ENCODE measurements at places on chromosomes 6 and 20. TPM values are rescaled to one million over a fixed set of nuclear protein-coding genes. Genes with fewer than 3 reads are reported as not detected.

DNA sequence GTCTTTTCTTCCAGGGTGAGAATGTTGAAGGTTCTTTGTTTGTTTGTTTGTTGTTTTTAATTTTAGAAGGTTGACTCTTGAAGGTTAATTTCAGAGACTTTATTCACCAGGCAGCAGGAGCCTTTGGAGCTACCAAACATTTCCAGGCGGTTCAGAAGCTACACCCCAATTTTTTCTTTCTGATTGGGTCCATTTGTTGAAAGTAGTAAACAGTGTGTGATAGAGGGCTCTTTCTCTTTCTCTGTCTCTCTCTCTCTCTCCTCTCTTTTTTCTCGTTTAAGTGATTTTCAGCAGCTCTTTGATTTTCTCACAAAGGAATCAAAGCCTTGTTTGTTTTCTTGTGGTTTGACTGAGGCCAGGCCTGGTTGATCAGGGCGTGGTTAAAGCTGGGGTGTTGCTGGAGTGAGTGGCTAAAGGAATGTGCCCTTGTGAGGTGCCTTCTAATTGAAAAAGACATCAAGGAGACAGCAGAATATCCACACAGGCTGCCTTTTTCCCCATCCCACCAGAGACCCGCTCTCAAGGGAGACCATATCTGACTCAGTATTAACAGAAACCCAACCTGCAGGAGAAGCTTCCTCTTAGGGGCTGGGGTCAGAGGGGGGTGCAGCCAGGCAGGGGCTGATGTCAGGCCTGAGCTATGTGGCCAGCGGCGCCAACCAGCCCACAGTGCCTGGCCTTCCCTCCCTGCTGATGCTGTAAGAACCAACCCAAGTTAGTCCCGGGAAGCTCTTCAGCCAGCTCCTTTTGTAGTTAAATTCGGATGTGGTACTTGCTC is 40.4 kb upstream of the NAA20 start:
- peaks cover 7% of the 10 kb centered on the region for H3K4me1 ChIP-seq
- H3K27me3 ChIP-seq: no peaks in the 10 kb centered on the region
- H3K27ac ChIP-seq: no peak overlapping the region
- H3K4me3 ChIP-seq: no peak overlapping the region
- no peak for DNase-seq

MYH7B gene
- 0.24 TPM for polyA plus RNA-seq

PKIB gene
- 3.5 TPM for polyA plus RNA-seq

COL9A3 gene
- 2.0 TPM for polyA plus RNA-seq

- H3K36me3 ChIP-seq: peaks cover 2% of the 10 kb centered on the region
- no peak overlapping the region for H3K27ac ChIP-seq
- no peaks in the 10 kb centered on the region for H3K27me3 ChIP-seq
- peaks cover 4% of the 10 kb centered on the region for H3K4me1 ChIP-seq
- H3K4me3 ChIP-seq: no peak overlapping the region
Measured at GRCh38 chr20:32823078-32823477, 3.3 kb downstream of the MAPRE1 start.

- H3K27ac ChIP-seq: no peak overlapping the region
- H3K4me3 ChIP-seq: no peak overlapping the region
- DNase-seq: no peak
- no peaks in the 10 kb centered on the region for H3K36me3 ChIP-seq
Measured at GRCh38 chr6:21883595-21884328, 290.2 kb downstream of the SOX4 start.

SRMS gene
- not detected for polyA plus RNA-seq

- H3K4me1 ChIP-seq: no peaks in the 10 kb centered on the region
- H3K27me3 ChIP-seq: peaks cover 3% of the 10 kb centered on the region
- peak within 1 kb of the TSS; percentile 15 for H3K27ac ChIP-seq
Measured at GRCh38 chr6:24935366-24936152, at the start of gene RIPOR2. RIPOR2 (minus strand) TSS chr6:24935960; CDS start chr6:24935898, 62 bp downstream.

DNA sequence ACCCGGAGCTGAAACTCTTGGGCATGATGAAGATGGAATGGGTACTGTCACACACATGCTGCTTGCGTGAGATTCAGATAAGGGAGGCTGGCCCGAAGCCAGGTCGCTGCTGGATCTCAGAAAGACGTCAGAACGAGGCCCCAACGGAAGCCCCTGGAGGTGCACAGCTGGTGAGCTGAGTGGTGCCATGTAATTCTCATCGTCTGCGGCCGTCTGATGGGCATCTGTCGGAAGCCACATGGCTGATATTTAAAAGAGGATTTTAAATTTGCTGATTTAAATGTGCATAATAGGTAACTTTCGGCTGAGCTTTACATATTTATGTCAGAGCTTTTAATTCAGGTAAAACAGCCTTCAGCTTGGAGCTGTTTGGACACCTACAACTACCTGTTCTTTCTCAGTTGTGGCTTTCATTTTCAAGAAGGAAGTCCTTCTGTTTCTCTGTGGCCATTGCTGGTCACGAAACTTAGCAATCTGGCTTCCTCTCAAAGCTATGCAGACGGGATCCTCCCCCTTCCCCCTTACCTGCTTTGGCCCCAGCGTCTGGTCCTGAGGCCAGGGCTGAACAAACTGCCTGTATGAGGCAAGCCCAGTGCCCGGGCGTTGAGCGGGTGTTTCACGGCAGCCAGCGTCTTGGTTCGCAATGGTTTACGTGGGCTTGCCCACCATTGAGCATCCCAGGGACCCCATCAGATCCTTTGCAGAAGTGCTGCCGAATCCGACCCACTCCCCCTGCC is 9.2 kb downstream of the SLCO4A1 start:
- H3K4me1 ChIP-seq: peaks cover 7% of the 10 kb centered on the region
- peak overlapping the region; percentile 74 for H3K27ac ChIP-seq
- peak overlapping the region; percentile 32 for H3K4me3 ChIP-seq
- H3K27me3 ChIP-seq: no peaks in the 10 kb centered on the region
- H3K36me3 ChIP-seq: no peaks in the 10 kb centered on the region

DNA sequence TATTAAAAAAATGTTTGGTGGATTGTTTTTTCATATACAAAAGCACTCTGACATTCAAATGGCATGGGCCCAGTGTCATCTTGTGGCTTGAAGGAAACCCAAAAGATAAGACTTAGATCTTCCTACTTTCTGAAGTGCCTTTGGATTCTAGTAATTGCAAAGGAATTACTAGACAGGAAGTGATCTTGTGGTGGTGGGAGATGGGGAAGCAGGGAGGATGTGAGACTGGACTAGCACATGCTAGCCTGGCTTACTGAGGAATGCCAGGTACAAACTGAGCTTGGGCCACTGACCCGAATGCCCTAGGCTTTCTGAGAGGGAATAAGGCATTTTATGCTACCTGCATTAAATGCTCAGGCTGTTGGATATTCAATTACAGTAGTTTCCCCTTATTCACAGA is 59.0 kb downstream of the AFG1L start:
- H3K4me1 ChIP-seq: no peaks in the 10 kb centered on the region
- DNase-seq: no peak
- H3K27me3 ChIP-seq: no peaks in the 10 kb centered on the region
- H3K4me3 ChIP-seq: no peak overlapping the region

GTSF1L gene
- polyA plus RNA-seq: not detected

- peak overlapping the region; percentile 1 for H3K27ac ChIP-seq
- no peak for DNase-seq
- H3K4me1 ChIP-seq: no peaks in the 10 kb centered on the region
- H3K36me3 ChIP-seq: peaks cover 19% of the 10 kb centered on the region
- no peak overlapping the region for H3K4me3 ChIP-seq
Measured at GRCh38 chr6:125931733-125932450, 24.7 kb upstream of the HINT3 start.

SLC16A10 gene
- polyA plus RNA-seq: 5.8 TPM

DNA sequence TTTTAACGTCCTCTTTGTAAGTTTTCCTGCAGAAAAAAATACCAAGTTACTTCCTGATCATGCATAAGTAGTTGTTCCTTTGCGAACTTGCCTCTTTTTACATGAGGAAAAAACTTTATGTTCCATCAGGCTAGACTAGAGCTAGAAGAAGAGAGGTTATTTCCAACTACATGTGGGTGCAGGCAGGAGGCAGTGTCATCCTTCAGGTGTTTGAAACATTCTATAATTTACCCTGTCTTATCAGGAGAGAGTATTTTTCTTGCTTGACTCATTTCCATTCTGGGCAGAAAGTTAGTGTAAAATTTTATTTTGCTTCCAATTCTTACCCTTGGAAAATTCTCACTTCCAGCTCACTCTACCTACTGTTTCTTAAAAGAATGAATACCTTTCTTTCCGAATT is 28.5 kb upstream of the EPHA7 start:
- no peaks in the 10 kb centered on the region for H3K36me3 ChIP-seq
- H3K4me3 ChIP-seq: no peak overlapping the region
- no peak overlapping the region for H3K27ac ChIP-seq
- no peaks in the 10 kb centered on the region for H3K4me1 ChIP-seq
- H3K27me3 ChIP-seq: no peaks in the 10 kb centered on the region

- H3K27me3 ChIP-seq: peaks cover 4% of the 10 kb centered on the region
- no peak overlapping the region for H3K27ac ChIP-seq
- no peaks in the 10 kb centered on the region for H3K36me3 ChIP-seq
Measured at GRCh38 chr6:19830171-19830570, 7.0 kb upstream of the ID4 start.

TCF21 gene
- polyA plus RNA-seq: 1.0 TPM

DNA sequence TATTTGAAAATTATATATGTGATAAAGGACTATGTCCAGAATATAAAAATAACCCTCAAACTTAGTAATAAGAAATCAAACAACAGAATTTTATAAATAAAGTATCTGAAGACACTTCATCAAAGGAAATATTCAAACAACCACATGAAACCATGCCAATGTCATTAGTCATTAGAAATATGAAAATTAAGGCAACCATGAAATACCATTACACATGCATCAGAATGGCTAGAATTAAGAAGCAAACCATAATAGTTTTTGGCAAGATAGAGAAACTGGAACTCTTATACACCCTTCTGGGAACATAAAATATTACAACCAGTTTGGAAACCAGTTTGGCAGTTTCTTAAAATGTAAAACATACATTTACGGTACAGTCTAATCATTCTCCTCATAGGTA is 137.2 kb upstream of the ADGRB3 start:
- no peaks in the 10 kb centered on the region for H3K27me3 ChIP-seq
- H3K4me3 ChIP-seq: no peak overlapping the region
- no peak for DNase-seq
- no peak overlapping the region for H3K27ac ChIP-seq
- H3K36me3 ChIP-seq: no peaks in the 10 kb centered on the region

- no peaks in the 10 kb centered on the region for H3K27me3 ChIP-seq
- H3K4me1 ChIP-seq: no peaks in the 10 kb centered on the region
- no peak overlapping the region for H3K27ac ChIP-seq
- H3K36me3 ChIP-seq: no peaks in the 10 kb centered on the region
Measured at GRCh38 chr6:143828572-143828971, 14.6 kb upstream of the LTV1 start.

COX4I2 gene
- 0.35 TPM for polyA plus RNA-seq

OR12D1 gene
- polyA plus RNA-seq: not detected

DNA sequence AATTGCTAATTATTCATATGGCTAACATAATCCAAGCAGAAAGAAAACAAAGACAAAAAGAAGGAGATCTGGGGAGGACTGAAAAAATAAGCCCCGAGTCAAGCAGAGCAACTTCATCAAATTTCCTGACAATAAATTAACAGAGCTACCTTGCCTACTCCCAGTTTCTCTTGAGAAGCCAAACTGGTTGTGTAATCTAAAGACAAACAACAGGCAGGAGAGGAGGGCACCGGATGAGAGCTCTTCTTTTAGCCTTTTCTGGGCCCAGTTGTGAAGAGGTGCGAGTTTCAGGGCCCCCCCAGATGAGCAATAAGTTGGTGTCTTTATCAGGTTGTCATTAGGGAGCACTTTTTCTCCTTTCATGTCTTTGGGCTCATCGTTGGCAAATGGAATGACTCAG is 197.1 kb upstream of the PCSK2 start:
- H3K4me3 ChIP-seq: no peak overlapping the region
- no peak for DNase-seq
- H3K27me3 ChIP-seq: no peaks in the 10 kb centered on the region
- no peaks in the 10 kb centered on the region for H3K36me3 ChIP-seq
- H3K4me1 ChIP-seq: no peaks in the 10 kb centered on the region

GRCh38 chr20:50101281-50101680 is 11.7 kb downstream of the UBE2V1 start:
- peaks cover 15% of the 10 kb centered on the region for H3K4me1 ChIP-seq
- H3K4me3 ChIP-seq: no peak overlapping the region
- peaks cover 2% of the 10 kb centered on the region for H3K36me3 ChIP-seq
- DNase-seq: no peak

KIF6 gene
- polyA plus RNA-seq: 0.28 TPM

DNA sequence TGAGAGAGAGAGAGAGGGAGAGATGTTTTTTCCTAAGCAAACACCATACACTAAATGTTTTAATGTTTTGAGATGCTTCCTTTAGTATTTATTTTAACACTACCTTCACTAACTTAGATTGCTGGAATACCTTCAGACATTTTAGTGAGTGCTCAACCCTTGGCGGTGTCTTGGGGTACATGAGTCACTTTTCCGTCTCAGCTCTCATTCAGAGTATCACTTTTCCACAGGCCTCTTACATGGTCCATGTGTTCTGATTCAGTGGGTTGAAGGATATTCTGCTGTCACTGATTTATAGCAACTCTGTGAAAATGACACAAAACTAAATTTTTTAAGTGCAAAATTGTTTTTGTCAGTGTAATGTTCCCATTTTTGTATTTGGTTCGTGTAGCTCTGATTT is 217.9 kb downstream of the CLVS2 start:
- no peak overlapping the region for H3K4me3 ChIP-seq
- no peaks in the 10 kb centered on the region for H3K27me3 ChIP-seq
- H3K27ac ChIP-seq: no peak overlapping the region
- no peak for DNase-seq
- H3K4me1 ChIP-seq: no peaks in the 10 kb centered on the region

- no peak overlapping the region for H3K27ac ChIP-seq
- peaks cover 4% of the 10 kb centered on the region for H3K4me1 ChIP-seq
- H3K27me3 ChIP-seq: no peaks in the 10 kb centered on the region
- H3K4me3 ChIP-seq: no peak overlapping the region
Measured at GRCh38 chr20:50317116-50317515, 126.5 kb downstream of the CEBPB start.

GRCh38 chr20:62370807-62371587 is 3.9 kb upstream of the LAMA5 start:
- H3K36me3 ChIP-seq: no peaks in the 10 kb centered on the region
- peak overlapping the region; percentile 55 for H3K27ac ChIP-seq
- H3K27me3 ChIP-seq: no peaks in the 10 kb centered on the region
- H3K4me1 ChIP-seq: peaks cover 52% of the 10 kb centered on the region
- H3K4me3 ChIP-seq: no peak overlapping the region

FAM209B gene
- polyA plus RNA-seq: 0.38 TPM

- H3K4me3 ChIP-seq: no peak overlapping the region
- H3K27me3 ChIP-seq: no peaks in the 10 kb centered on the region
- no peak overlapping the region for H3K27ac ChIP-seq
- DNase-seq: no peak
- H3K36me3 ChIP-seq: no peaks in the 10 kb centered on the region
Measured at GRCh38 chr6:112701201-112701600, 354.1 kb downstream of the RFPL4B start.

COL20A1 gene
- not detected for polyA plus RNA-seq

DNA sequence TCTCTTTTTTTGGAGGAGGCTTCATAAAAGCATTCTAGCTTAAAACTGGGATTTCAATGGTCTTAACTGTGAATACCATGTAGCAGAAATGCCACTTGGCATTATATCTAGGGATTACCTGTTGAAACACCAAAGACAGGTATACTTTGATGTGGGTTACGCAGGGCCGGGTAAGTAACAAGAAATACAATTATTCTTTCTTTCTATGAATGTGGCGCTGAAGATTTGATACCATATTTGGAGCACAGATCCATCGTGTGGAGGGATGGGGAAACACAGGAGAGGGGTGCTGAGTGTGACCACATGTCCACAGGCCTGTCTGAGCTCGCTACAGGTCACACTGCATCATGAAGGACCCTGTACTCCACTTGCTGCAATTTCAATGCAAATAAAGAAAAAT is 257.8 kb downstream of the GMPR start:
- H3K27ac ChIP-seq: no peak overlapping the region
- H3K4me1 ChIP-seq: peaks cover 2% of the 10 kb centered on the region
- no peak overlapping the region for H3K4me3 ChIP-seq
- H3K36me3 ChIP-seq: no peaks in the 10 kb centered on the region
- H3K27me3 ChIP-seq: no peaks in the 10 kb centered on the region

Data from liver (tissue), 10 donors.